Activated CD4-positive, alpha-beta T cell treated with anti-CD3 and anti-CD28 coated beads, Interleukin-2, amount 10 ng/mL, durations not matched to agents 24 days and 14 days (primary cell): ENCODE measurements at places on chromosomes 1 and 21. TPM values are rescaled to one million over a fixed set of nuclear protein-coding genes. Genes with fewer than 3 reads are reported as not detected.

The KRTAP13-2 gene
- not detected in 2 replicates for total RNA-seq

The LCE1E gene
- not detected in 2 replicates for total RNA-seq

The SPATA17 gene
- total RNA-seq, result not detected in 2 replicates

The F3 gene
- 0.07 and 0.33 TPM in 2 replicates for total RNA-seq

The SIM2 gene
- 0.12 and 0.21 TPM in 2 replicates for total RNA-seq

The FAM72B gene
- total RNA-seq, result 21.6 and 23.0 TPM in 2 replicates

The MEX3A gene
- 0.24 and 0.84 TPM in 2 replicates for total RNA-seq
